Endothelial cell (in vitro differentiated cells): ENCODE measurements at places on chromosomes 1 and 21.

DNA sequence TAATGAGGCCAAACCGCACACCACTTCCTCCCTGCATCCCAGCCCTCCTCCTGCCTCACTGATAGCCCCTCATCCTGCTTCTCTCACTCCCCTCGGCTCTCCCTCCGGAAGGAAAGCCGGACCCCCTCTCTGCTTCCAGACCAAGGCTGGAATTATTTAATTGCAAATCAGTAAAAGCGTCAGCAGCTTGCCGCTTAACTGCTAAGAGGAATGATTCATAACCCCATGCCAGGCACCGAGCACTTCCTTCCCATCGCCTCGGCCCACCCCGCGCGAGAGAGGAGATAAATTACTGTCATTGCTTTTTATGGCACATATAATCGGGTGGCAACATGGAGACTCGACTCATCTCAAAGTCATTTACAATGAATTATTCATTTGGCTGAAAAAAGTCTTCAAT is 77.3 kb downstream of the UBIAD1 start:
- H3K36me3 ChIP-seq = no peaks in the 10 kb centered on the region
- no peak for DNase-seq
- H3K4me3 ChIP-seq = no peak overlapping the region
- H3K27ac ChIP-seq = no peak overlapping the region
- H3K27me3 ChIP-seq = no peaks in the 10 kb centered on the region

- H3K27ac ChIP-seq = no peak overlapping the region
- no peaks in the 10 kb centered on the region for H3K4me1 ChIP-seq
- H3K27me3 ChIP-seq = no peaks in the 10 kb centered on the region
- H3K4me3 ChIP-seq = no peak overlapping the region
- peak; percentile 56 for DNase-seq
These were observed 98.8 kb downstream of the RABGAP1L start for GRCh38 chr1:174258148-174258550.

GRCh38 chr1:212595787-212596714 is 12.5 kb upstream of the ATF3 start:
- H3K36me3 ChIP-seq = no peaks in the 10 kb centered on the region
- peaks cover 4% of the 10 kb centered on the region for H3K27me3 ChIP-seq
- peaks cover 10% of the 10 kb centered on the region for H3K4me1 ChIP-seq
- H3K27ac ChIP-seq = peak overlapping the region; percentile 70
- DNase-seq = peak; percentile 27

DNA sequence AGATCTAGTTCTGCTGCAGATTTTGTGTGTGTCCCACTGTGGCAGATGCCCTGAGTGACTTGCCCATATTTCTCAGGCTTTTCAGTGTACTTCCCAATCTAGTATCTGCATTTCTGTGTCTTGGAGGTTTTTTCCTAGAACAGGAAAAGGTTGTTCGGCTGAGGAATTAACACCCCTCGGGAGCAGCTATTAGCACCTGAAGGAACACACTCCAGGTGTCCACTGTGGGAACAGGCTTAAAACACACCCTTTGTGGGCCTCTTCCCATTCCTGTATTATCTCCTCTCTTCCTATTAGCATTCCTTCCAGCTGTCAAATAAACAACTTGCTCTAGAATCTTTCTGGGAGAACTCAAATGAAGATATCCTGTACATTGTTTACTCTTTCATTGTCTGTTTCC is 178.3 kb downstream of the HMCN1 start:
- no peaks in the 10 kb centered on the region for H3K27me3 ChIP-seq
- no peak for DNase-seq
- H3K36me3 ChIP-seq = no peaks in the 10 kb centered on the region
- H3K27ac ChIP-seq = peak overlapping the region; percentile 20
- no peak overlapping the region for H3K4me3 ChIP-seq

GRCh38 chr1:112744009-112744578 is 29.0 kb upstream of the PPM1J start:
- no peaks in the 10 kb centered on the region for H3K36me3 ChIP-seq
- no peak overlapping the region for H3K4me3 ChIP-seq
- H3K4me1 ChIP-seq = no peaks in the 10 kb centered on the region
- peaks cover 11% of the 10 kb centered on the region for H3K27me3 ChIP-seq
- no peak overlapping the region for H3K27ac ChIP-seq

GRCh38 chr1:190792873-190793272 is 315.2 kb upstream of the BRINP3 start:
- DNase-seq = no peak
- no peaks in the 10 kb centered on the region for H3K27me3 ChIP-seq
- no peaks in the 10 kb centered on the region for H3K36me3 ChIP-seq
- peaks cover 15% of the 10 kb centered on the region for H3K4me1 ChIP-seq
- no peak overlapping the region for H3K27ac ChIP-seq

DNA sequence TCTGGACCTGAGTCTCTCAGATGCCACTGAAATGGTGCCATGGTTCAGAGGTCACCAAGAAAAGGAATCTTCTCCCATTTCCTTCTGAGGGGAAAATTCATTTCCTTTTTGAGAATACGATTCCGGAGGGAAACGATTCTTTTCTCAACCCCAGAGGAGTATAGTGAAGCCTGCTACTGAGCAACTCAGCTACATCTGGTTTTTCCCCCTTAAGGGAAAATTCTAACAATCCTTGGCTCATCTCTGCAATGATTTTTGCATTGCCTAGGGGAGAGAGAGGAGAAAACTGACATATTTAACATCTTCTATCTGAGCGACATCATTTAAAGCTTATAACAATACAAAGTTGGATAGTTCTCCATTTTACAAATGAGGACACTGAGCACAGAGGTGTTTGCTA is 22.4 kb upstream of the KANK4 start:
- H3K27ac ChIP-seq = peak overlapping the region; percentile 1
- no peak for DNase-seq
- no peak overlapping the region for H3K4me3 ChIP-seq
- H3K27me3 ChIP-seq = peaks cover 16% of the 10 kb centered on the region
- peaks cover 28% of the 10 kb centered on the region for H3K4me1 ChIP-seq
- no peaks in the 10 kb centered on the region for H3K36me3 ChIP-seq

GRCh38 chr1:111592389-111593361 is 26.9 kb upstream of the RAP1A start:
- peak; percentile 4 for DNase-seq
- H3K4me1 ChIP-seq = peaks cover 15% of the 10 kb centered on the region
- no peaks in the 10 kb centered on the region for H3K36me3 ChIP-seq
- H3K27ac ChIP-seq = peak overlapping the region; percentile 65

DNA sequence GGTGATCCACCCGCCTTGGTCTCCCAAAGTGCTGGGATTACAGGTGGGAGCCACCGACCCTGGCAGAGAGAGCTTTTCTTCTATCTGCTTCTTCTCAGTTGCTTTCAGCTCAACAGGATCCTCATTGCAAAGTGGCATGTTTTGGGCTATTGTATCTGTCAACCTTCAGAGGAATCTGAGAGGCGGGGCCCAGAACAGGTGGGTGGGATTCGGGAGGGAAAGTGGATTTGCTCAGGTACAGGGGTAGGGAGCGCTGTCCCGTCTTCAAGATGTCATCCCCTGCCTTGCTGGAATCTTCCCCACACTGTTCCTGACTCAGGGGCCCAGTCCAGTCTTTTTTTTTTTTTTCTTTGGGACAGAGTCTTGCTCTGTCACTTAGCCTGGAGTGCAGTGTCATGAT is 26.9 kb upstream of the RCC2 start:
- H3K27ac ChIP-seq = no peak overlapping the region
- H3K4me1 ChIP-seq = peaks cover 4% of the 10 kb centered on the region
- H3K27me3 ChIP-seq = peaks cover 4% of the 10 kb centered on the region
- DNase-seq = no peak
- H3K4me3 ChIP-seq = no peak overlapping the region

DNA sequence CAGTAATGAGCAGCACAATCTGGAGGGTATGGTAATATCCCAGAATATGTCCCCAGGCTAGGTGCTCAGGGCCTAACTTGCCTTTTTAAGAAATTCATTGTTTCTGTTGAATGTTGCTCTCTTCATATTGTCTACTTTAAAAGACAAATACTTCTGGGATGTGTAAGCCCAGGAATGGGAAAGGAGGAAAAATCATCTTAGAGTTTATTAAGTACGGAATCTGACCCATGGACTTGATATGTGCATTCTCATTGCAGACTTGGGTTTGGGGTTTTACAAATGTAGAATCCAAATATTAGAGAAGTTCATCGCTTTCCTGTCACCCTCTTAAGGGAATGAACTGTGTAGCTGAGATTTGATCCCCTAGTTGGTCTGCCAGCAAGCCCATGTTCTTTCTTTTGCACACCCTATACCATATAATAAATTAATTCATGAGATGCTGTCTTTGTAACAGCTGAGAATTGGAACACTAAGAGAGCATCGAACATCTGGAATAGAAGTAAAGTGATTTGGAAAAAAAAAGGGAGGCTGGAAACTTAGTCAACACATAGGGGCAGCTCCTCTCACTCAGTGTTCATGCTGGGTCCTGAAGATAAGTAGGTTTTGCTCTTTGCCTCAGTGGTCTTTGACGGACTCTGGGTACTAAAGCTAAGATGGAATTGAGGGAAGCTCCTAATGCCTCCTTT is 235.8 kb upstream of the C1orf105 start:
- peaks cover 5% of the 10 kb centered on the region for H3K4me1 ChIP-seq
- H3K4me3 ChIP-seq = no peak overlapping the region
- no peak overlapping the region for H3K27ac ChIP-seq
- DNase-seq = no peak
- H3K36me3 ChIP-seq = no peaks in the 10 kb centered on the region

DNA sequence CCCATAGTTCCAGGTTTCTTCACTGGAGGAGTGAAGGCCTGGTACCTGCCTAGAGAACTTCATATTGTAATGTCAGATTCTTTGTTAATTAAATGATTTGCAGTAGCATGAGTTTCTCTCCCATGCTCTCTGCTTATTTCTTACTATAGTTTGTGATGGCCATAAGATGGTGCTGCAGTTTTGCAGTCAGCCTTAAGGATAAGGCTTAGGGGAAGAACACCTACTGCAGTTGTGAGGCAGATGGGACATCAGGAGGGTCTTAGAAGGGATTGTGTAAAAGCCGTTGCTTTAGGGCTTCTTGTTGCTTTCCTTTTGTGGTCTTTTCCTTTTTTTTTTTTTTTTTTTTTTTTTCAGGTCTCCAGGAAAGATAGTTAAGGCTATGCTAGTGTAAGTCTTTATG is 61.8 kb downstream of the MACF1 start:
- peaks cover 35% of the 10 kb centered on the region for H3K4me1 ChIP-seq
- H3K27me3 ChIP-seq = peaks cover 7% of the 10 kb centered on the region
- H3K4me3 ChIP-seq = no peak overlapping the region
- DNase-seq = no peak

DNA sequence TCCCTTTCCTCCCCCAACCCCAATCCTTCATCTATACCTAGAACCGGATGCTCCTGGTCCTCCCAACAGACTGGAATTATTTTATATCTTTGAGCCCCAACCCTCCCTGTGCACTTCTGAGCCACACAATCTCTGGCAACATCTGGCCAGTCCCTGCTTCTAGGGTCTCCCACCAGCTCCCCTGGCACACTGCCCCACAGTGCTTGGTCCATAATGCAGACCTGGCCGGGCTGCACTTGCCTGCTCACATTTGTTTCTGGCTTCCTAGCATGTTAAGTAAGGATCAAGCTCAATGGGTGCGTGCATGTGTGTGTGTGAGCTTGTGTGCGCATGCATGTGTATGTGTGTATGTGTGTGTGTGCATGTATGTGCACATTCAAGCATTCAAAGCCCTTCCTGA is 8.8 kb downstream of the TRIM62 start:
- H3K4me3 ChIP-seq = no peak overlapping the region
- H3K27me3 ChIP-seq = peaks cover 5% of the 10 kb centered on the region
- no peak for DNase-seq
- no peaks in the 10 kb centered on the region for H3K36me3 ChIP-seq
- no peak overlapping the region for H3K27ac ChIP-seq

- H3K4me1 ChIP-seq = peaks cover 8% of the 10 kb centered on the region
- no peak overlapping the region for H3K4me3 ChIP-seq
- no peak for DNase-seq
These were observed 10.1 kb downstream of the GPATCH2 start for GRCh38 chr1:217620814-217621213.

GRCh38 chr1:113858418-113858817 is 13.1 kb downstream of the PTPN22 start:
- H3K27ac ChIP-seq = no peak overlapping the region
- no peaks in the 10 kb centered on the region for H3K36me3 ChIP-seq
- H3K27me3 ChIP-seq = no peaks in the 10 kb centered on the region
- no peak for DNase-seq

GRCh38 chr1:185938396-185938795 is 204.2 kb downstream of the HMCN1 start:
- no peak overlapping the region for H3K4me3 ChIP-seq
- no peaks in the 10 kb centered on the region for H3K27me3 ChIP-seq
- H3K36me3 ChIP-seq = no peaks in the 10 kb centered on the region
- H3K27ac ChIP-seq = no peak overlapping the region
- peaks cover 10% of the 10 kb centered on the region for H3K4me1 ChIP-seq

DNA sequence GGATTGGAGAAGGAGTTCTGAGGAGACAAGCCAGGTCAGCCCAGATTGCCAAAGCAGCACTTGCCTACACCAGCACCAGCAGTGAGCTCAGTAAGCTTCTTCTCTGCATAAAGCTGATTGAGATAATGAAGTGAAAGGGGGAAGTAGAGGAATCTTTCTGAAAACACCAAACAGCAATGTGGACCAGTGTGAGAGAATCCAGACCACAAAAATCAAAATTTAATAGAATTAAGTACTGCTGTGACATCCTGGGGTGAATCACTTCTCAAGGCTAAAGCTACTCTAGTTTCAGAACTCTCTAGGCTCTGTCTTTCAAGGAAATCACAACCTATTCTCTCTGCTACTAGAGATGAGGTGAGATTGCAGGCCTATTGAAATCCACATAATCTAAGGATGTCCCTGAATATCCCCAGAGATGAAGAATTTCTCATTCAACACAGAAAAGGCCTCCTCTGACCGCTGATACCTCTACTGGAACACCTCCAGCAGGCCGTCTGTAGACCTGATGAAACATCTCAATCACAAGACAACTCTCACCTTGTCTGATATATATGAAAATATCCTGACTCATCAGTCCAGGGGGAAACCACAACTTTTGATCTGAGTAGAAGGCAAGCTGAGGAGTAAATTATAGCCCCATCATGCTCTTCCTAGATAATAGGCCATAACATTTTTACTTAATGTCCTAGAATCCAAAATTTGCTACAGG is at the start of gene FCRL4:
Gene FCRL4 (minus strand): TSS at position 127 of the 709 bp plus-strand sequence. CDS start 141 bp downstream, outside the sequence.
- DNase-seq = no peak
- H3K4me1 ChIP-seq = peaks cover 7% of the 10 kb centered on the region
- H3K27ac ChIP-seq = no peak within 1 kb of the TSS
- H3K4me3 ChIP-seq = no peak within 1 kb of the TSS
- H3K36me3 ChIP-seq = no peaks in the 10 kb centered on the region
- no peaks in the 10 kb centered on the region for H3K27me3 ChIP-seq
